ENCODE measurements at places on chromosomes 6 and 20.

- DNase-seq = no peak
These were observed 17.6 kb downstream of the GCLC start for GRCh38 chr6:53527249-53527765.

GRCh38 chr20:58372806-58373205 is 16.2 kb upstream of the VAPB start:
- DNase-seq = no peak

DNA sequence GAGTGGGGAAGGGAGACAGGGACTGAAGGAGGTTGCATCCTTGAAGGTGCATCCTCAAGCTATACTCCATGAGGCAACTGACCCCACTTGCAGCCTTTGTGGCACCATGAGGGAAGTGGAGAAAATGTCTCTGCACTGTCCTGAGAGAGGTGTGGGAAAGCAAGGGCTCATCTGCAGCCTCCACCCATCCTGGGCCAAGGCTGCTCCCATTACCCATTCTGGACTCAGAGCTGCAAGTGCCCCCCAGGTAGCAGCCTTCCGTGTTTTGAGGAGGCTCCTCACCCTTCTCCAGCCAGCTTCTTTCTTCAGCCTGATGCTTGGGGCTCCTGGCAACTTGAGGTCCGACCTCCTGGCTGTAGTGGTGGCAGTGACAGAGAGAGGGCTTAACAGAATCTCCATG is 294.6 kb downstream of the CDH26 start:
- no peak for DNase-seq

DNA sequence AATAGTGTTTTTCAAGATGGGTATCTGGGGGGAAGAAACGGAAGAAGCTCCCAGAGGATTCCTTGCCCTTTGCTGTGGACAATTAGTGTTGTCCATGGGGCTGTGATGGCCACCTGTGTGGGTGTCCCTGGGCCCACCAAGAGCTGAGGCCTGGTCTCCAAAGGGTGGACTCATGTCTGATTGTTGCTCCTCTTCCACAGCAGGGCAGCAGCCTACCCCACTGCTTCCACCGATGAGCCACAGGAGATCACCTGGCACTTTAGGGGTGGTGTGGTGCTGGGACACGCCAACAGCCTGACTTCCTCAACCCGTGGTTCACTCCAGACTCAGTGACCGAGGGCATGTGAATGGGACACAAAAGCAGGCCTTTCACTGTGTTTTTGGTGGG is 25.1 kb downstream of the PRPH2 start:
- DNase-seq = no peak

GRCh38 chr20:63259734-63260460 is 5.6 kb upstream of the NKAIN4 start:
- DNase-seq = no peak

GRCh38 chr20:6956574-6956973 is 189.1 kb downstream of the BMP2 start:
- DNase-seq = no peak

DNA sequence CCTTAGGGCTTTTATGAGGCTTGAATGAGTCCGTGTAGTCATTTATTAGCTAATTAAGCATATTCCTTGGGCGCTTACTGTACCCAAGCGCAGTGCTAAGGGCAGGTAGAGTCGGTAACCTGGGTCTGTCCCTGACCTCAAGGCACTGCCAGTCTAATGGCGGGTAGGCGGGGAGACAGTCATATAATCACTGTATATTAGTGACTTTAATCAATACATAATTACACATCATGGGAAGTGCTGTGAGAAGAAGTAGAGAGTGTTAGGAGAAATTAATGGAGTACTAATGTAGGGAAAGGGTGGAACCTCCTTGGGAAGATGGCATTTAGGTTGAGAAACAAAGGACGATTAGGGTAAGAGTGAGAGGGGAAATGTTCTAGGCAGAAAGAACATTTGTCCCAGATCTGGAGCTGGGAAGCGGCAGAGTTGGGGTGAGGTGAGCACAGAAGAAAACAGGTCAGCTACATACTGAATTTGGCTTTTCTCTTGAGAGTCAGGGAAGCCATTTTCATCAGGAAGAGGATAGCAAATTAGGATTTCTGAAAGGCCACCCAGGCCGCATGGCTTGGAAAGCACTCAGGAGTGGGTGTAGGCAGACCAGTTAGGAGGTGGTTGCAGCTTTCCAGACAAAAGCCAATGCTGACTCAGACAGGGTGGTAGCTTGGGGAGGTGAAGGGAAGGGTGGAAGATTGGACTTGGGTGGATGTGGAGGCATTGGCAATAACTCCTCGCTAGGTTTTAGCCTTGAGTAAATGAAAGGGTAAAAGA is 954 bp upstream of the BLCAP start:
- no peak for DNase-seq

GRCh38 chr6:30615958-30616810 is 859 bp downstream of the PPP1R10 start:
- no peak for DNase-seq

Data from stimulated activated CD8-positive, alpha-beta memory T cell treated with anti-CD3 and anti-CD28 coated beads, Interleukin-2, amount 100 ng/mL, for 1 hour (primary cell).